NCI-H1048 (cell line): ENCODE measurements at places on chromosomes 2 and 18.

DNA sequence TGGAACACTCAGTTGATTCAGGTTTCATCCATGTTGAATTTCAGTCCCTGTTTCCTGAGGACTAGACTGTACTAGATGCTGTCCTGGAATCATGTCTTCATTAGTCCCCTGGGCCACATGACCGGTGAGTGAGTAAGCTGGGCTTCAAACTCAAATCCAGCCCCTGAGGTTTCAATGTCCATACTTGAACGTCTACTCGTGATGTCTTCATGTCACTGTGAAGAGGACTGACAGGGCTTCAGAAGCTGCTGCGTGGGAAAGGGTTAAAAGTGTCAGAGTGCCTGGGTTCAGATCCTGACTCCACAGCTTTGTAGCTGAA, 101.2 kb downstream of the CDK15 start:
- DNase-seq, result no peak

DNA sequence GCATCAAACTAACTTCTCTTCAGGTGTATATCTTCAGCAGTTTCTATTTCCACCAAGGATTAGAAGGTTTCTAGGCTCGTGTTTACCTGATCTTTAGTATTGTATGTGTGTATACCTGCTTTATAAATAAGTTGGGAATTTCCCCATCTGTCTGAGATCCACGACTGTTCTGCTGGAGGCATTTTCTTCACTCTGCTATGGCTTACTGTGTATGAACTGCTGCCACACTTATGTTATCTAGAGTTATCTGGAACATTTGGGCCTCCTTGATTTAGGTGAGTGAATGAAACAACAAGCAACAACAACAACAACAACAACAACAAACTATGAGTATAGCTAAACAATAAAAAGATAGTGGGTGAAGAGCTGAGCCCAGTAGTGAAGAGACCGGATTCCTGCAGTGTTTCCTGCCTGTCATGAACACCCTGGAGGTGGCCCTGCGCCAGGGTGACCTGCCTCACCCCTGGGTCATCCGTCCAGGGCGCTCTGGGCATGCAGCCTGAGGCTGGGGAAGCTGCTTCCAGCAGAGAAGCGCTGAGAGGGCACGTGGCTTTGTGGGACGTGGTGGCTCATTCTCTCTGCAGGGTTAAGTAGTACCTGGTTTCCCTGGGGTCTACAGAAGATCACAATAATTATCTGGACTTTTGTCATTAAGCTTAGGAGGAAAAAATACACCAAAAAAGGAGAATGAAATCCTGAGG, 56.1 kb upstream of the GATA6 start:
- no peak for DNase-seq

DNA sequence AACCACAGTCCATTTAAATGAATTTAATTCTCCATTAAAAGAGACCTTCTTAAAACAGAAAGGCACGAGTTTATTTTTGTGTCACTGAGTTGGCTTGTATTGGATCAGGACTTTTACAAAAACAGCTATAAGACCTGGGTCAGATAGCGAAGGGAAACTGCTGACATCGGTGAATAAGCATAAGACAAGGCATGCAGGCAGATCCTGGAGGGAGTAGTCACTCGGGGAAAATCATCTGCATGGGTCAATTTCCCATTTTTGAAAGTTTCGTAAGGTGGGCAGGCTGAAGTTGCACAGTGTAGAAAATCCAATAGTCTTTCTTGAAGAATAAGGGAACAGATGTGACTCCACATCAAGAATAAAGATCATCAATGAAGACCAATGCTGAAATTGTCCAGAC, 12.9 kb downstream of the IL36B start:
- DNase-seq, result no peak

GRCh38 chr2:206993396-206993911, 54.1 kb downstream of the CPO start:
- no peak for DNase-seq

- DNase-seq, result no peak
These were observed 472.5 kb upstream of the ZNF804A start for GRCh38 chr2:184125867-184126266.

DNA sequence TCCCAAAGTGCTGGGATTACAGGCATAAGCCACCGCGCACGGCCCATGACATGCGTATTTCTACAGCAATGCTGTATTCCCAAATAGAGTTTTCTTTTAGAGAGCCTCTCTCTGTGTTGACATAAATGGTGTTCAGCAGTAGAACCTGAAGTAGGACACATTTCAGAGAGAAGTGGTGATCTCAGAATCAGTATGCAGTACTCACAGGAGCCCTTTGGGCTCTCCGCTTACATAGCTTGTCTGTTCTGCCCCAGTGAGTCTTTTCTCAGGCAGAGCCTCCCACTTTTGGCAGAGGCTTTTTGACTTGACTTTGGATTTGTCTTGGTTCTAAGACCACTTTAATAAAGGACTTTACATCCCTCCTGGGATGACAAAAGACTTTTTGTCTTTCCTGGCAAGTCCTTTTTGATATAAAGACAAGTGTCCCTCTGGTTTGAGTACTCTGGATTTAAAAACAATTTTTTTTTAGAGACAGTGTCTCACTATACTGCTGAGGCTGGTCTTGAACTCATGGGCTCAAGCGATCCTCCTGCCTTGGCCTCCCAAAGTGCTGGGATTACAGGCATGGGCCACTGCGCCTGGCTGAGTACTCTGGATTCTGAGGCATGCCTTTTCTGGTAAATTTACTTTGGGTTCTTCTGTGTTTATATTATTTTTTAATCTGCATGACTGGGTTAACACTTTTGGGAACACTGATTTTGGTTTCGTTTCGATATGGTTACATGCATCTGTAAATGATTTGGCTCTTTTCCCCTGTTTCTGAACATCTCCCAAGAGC, 113.3 kb downstream of the SMAD2 start:
- DNase-seq, result no peak

GRCh38 chr2:26432363-26432762, 30.6 kb downstream of the DRC1 start:
- DNase-seq, result no peak

DNA sequence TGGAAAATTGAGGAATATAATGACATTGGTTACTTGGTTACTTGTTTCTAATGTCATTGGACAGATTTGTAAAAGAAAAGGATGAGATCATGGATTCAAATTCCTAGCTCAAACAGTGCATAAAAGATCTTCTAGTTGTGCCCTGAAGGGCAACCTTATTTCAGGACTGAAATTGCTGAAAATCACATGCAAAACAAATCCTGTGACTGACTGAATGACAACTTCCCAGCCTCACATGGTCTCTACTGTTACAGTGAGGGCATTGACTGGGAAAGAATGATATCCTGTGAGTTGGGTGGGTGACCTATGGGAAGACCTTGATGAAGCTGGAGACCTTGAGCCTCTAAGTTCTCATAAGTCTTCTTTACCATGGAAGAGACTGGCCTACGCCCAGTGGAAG, 90.4 kb upstream of the HAAO start:
- DNase-seq, result no peak

GRCh38 chr2:137255990-137256389, 490.6 kb downstream of the THSD7B start:
- DNase-seq, result no peak

DNA sequence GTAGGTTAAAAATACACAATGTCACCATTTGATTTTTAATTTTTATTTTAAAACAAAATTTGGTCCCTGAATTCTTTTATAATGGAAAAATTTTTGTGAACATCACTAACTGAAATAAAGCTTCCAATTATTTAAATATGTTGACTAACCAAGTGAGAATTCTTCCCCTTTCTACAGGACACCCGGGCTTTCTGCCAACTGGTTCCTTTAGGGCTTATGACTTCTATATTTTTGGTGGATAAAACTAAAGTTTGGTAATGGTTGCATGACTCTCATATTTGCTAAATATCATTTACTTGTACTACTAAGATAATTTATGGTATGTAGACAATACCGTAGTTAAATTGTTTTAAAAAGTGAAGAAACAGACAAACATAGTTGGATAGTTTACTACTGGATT, 291.0 kb upstream of the DOK6 start:
- DNase-seq, result no peak

- DNase-seq, result no peak
These were observed 115.0 kb upstream of the MMADHC start for GRCh38 chr2:149702571-149702970.

DNA sequence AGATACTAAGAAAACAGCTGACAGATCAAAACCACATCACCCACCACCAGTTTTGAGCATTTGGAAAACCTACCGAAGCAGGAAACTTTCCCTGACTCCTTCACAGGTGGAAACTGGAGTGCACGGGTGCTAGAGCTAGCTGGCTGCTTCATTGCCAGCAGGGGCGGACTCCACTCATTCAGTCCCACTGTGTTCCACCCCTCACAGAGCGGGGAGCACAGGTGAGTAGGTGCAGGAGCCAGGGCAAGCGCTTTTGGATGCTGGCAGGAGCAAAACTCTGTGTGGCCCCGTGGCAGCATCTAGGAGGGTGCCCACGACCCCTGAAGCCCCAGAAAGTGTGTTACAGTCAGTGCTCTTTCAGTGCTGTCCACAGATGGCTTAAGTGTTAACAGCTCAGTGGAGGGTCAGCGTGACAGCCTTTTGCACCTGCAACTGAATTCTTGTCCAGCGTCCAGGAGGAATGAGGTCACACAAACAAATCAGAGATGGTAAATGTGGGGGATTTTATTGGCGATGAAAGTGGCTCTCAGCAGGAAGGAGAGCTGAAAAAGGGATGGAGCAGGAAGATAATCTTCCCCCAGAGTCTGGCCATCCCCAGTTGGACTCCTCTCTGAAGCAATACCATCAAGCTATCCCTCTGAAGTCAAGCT, 71.1 kb downstream of the TMEM163 start:
- no peak for DNase-seq
